ENCODE measurements at places on chromosomes 3 and 15.

- peak; percentile 14 for DNase-seq
Measured at GRCh38 chr3:146217324-146217723, 33.6 kb downstream of the PLSCR4 start.

GRCh38 chr15:99105514-99106341 is 848 bp downstream of the SYNM start:
- DNase-seq, result no peak

DNA sequence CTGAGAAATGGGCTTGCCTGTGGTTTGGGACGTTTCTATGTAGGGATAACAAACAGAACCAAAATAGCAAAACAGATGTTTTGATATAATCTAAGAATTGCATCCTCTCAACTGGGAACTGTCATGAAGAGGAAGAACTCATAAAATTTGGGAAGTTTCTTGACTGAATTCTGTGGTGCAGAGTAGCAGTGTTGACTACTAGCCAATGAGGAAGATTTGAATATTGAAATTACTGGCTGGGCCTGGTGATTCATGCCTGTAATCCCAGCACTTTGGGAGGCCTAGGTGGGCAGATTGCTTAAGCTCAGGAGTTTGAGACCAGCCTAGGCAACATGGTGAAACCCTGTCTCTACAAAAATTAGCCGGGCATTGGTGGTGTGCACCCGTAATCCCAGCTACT is 42.2 kb downstream of the ZNF609 start:
- DNase-seq, result no peak

DNA sequence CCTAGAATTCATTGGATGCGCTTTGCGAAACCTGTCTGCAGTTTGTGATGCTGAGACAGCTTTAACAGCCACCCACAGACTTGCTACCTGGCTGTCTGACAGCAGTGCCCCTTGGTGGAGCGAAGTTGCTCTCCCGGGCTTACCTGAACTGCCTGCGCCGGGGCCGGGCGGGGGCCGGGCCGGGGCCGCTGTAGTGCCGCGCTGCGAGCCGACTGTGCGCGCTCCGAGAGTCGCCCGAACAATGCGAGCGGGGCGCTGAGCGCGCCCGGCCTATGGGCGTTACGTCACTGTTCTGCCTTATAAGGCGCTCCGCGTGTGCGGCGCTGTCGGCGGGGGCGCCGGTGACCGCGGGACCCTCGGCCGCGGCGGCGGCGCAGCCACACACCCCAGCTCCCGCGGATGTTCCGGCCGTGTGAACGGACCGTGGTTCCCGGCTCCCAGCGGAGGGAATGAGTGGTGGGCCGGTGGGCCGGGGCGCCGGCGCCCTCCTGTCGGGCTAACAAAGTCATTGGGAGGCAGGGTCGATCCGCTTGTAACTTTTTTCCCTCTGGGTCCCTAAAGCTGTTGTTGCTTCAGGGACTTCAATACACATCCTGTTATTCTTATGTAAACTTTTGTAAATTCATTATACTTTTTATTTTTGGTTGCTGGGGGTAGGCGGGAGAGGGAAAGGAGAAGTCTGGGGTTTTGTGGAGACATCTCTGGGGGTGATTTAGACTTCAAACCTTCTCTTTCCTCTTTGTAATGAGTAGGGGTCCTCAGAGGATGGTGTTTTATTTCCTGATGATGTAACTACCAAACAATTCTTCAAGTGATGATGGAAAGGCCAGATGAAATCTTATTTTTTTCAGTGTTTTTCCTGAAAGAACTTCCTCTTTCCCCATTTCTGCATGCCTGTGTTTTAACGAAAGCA is 58.5 kb downstream of the CMSS1 start:
- DNase-seq, result peak; percentile 42

- no peak for DNase-seq
Measured at GRCh38 chr3:36317915-36318314, 62.4 kb upstream of the STAC start.

DNA sequence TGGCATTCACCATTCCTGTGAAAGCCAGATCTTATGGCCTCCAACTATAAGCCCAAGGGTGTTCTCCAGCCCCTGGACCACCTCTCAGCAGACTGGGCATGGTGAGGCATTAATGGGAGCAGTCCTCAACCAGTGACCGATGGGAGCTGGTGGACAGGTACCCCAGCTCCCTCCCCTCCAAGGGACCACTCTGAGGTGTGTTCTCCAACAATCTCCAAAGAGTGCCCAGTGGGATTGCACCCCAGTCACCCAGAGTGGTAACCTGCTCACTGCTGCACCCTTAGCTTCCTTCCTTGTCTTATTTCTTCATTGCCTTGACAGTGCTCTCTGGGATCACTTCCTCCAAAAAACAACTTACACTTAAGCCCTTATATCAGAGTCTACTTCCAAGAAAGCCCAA is 8.2 kb upstream of the ITGA11 start:
- no peak for DNase-seq

DNA sequence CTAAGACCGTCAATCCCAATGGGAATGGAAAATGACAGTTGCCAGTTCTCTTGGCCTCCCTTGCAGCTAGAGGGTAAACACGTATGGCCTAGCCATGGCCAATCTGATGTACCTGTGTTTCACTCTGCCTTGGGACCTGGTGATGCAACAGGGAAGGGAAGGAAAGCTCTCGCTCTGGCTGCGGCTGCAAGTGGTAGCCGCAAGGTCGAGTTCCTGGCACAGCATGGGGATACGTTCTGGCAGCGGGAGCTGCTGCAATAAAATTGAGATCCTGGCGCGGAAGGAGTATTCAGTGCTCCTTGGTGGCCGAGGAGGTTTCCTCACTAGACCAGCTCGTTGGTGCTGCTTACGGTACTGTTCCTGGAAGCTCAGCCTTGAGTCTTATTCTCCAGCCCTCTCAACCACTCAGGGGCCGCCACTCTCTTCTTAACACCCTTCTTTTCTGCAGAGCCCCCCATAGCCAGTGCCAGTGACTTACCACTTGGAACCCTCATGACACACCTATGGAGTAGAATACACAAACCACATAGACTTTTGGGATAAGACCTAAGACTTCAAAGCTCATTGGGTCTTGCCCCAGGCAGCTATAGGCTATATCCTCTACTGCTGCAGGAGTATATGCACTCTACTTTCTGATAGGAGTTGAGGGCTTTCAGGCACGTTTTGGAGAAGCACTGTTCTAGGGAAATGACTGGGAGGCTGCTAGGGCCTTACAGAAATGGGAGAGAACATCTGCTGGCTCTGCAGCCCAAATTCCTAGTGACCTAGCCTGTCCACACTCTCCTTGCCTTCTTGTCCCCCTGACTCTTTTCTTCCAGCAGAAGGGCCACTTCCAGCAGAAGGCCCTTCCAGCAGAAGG is 2.7 kb downstream of the KY start:
- no peak for DNase-seq

GRCh38 chr3:24100696-24101402 is 155.8 kb downstream of the NR1D2 start:
- DNase-seq, result no peak

- no peak for DNase-seq
Measured at GRCh38 chr15:63504979-63505841, 817 bp downstream of the USP3 start.

GRCh38 chr3:34258271-34258998 is 460.0 kb downstream of the PDCD6IP start:
- no peak for DNase-seq

DNA sequence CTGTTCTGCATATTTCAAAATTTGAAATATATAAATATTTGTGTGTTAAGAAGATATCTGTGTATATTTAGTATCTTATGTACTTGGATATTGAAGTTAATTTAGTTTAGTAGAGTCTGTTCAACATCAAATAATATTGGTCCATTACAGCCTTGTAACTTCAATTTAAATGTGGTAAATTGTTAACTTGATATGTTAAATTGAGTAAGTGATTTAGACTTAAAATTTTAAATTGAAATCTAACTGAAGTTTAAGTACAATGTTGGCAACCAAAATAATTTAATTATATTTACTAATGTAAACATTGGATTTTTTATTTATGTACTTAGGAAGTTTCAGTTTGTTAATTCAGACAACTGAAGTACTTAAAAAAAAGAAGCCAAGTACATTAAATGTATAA is 343.9 kb upstream of the DNAJC19 start:
- no peak for DNase-seq

DNA sequence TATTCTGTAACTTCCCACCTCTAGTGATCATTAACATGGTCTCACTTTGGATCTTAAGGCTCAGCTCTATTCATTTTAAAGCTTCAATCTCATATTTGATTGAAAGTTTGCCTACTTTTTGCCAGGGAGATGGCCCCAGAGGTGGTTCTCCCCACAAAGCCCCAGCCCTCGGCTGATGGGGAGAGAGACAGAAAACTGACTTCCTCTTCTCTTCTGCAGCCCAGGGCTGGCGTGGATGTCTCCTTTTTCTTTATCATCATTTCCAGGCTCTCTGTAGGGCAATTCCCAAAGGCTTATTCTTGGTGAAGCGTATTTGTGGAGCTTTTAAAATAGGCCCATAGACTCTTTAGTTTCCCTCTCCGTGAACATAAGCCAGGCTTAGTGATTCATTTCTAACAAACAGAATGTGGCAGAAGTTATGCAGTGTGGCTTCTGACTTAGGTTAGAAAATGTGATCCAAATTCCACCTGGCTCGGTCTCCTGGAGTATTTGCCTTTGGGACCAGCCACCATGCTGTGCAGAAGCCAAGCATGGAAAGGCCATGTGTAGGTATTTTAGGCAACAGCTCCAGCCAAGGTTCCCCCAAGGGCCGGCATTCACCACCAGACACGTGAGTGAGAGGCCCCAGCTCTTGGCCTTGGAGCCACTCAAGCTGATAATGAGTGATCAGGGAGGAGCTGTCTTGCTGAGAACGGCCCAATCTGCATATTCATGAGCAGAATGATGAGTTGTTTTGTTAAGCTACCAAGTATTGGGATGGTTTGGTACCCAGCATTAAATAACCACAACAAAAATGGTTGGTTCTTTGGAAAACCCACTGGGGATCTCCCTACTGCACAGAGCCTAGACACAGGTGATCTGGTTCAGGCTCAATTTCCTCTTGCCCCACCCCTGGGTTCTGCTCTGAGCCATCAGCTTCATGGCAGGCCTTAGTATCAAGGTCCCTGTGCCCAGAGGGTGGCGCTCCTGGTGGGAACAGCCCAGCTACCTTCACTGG is 353.2 kb upstream of the PROK2 start:
- DNase-seq, result no peak

- no peak for DNase-seq
Measured at GRCh38 chr15:38888701-38889221, 324.1 kb upstream of the RASGRP1 start.

DNA sequence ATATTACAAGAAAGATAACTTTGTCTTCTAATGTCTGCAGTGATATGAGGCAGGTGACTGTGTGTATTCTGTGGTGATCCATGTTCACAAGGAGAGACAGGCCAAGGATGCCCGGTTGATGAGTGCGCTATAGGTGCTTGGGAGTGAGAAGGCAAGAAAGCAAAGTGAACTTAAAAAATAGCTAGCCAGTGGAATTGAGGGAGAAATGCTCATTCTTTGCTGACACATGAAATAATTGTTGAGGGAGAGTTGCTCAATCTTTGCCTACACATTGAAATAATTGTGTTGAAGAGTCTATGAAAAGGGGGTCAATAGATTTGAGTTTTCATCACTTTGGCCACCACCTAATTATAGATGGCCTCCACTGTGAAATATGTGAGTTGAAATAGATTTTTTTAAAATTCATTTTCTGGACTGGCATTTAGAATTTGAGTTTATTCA is 156.3 kb downstream of the LPP start:
- DNase-seq, result no peak

DNA sequence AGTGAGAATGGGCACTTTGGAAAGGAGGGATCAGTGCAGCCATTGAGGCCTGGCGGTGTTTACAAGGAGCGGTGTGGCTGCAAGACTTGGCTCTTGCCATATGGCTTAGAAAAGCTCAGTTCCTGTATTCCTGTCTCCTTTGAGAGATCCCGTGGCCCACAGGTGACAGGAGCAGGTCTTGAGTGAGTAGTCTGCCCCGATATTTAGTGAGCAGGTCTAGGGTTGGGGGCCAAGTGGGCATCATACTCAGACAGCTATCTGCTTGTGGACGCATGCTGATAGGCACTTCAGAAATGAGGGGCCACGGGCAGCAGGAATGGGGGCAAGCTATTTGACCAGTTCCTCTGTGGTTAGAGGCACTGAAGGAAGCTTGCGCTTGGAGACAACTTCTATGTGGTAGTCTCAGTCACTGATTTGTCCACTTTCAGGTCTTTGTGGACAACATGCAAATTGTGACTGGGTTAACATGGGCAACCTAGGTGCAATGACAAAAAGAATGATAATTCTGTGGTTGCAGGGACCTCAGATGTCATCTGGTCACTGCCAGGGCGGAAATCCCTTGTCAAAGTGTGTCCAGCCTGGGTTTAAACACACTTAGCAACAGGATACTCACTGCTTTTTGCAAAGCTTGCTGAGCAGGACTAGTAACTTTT is 1.1 kb downstream of the TMED3 start:
- peak; percentile 1 for DNase-seq

DNA sequence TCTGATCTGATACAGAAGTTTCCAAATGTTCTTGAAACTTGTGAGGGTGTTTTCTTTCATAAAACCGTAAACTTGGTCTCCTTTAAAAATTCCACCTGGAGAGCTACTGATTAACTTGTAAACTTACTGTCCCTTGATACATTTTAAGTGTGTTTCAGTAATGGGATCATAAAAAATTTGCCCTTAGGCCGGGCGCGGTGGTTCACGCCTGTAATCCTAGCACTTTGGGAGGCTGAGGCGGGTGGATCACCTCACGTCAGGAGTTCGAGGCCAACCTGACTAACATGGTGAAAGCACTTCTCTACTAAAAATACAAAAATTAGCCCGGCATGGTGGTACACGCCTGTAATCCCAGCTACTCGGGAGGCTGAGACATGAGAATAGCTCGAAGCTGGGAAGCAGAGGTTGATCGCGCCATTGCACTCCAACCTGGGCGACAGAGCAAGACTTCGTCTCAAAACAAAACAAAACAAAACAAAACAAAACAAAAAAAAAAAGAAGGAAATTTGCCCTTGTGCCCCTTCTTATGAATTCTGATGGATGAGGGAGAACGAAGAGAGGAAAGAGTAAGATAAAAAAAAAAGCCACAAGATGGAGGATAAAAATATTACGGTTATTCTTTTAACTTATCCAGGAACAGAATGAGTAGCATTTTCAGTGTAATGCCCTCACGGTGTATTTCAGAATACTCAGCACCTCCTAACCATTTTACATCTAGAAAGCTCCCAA is 32.1 kb upstream of the AP4E1 start:
- DNase-seq, result no peak

GRCh38 chr3:31729082-31729481 is 196.4 kb downstream of the STT3B start:
- peak; percentile 68 for DNase-seq

- no peak for DNase-seq
Measured at GRCh38 chr3:15892311-15893227, 94.8 kb upstream of the ANKRD28 start.

Measured in foreskin keratinocyte (primary cell).